GF-D8 (cell line): ENCODE measurements at places on chromosomes 5 and 9.

DNA sequence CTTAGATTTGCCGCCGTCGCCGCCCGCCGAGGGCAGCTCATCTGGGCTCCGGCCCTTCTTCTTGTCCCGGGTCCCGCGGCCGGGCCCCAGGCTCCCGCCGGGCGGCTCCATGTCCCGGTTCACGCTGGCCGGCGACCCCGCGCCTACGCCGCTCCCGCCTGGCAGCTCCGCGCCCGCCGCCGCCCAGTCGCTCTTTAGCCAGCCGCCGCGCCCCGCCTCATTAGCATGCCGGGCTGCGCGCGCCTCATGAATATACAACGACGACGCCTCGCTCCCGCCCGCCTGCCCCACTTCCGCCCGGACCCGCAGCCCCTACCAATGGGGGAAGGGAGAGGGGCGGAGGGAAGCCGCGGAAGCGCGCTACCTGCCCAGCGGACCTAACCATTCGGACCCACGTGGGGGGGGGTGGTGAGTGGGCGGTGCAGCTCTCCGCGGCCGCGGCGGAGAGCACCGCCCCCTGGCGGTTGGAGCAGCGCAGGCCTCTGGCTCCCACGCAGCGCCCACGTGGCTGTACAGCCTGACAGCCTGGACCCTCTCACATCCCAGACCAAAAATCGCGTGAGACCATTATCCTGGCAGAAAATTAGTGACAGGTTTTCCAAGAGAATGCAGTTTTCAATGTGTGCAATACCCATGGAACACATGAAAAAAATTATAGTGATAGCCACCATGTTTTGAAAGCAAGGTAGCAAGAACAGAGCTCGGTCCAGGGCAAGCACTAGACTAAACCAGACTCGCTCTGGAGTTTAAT, at the start of gene DIAPH1:
TSS of gene DIAPH1 (minus strand) at position 197 of the 751 bp plus-strand sequence. CDS start at position 111, 86 bp downstream.
- peak; percentile 84 for DNase-seq

- DNase-seq, result no peak
Measured at GRCh38 chr9:2767800-2768677, 50.7 kb downstream of the KCNV2 start.

- no peak for DNase-seq
Measured at GRCh38 chr9:5892456-5893133, 1.9 kb downstream of the MLANA start.

DNA sequence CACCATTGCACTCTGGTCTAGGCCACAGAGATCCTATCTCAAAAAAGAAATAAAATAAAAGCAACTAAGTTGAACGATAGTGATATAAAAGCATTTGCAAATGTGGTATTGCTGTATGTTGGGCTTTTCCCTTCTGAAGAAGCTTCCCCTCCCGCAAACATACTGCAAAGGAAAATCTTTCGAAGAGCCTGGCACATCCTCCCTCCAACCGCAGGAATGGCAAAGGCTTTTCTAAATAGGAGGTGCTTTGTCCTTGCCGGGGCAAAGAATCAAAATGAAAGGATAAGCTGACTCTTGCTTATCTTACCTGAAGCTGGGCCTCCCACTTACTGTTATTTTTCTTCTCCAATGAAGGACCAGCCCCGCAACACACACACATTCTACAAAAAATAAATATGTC, 45.8 kb downstream of the SERINC5 start:
- DNase-seq, result no peak

GRCh38 chr9:4298255-4299004, 1.4 kb downstream of the GLIS3 start:
- DNase-seq, result no peak

DNA sequence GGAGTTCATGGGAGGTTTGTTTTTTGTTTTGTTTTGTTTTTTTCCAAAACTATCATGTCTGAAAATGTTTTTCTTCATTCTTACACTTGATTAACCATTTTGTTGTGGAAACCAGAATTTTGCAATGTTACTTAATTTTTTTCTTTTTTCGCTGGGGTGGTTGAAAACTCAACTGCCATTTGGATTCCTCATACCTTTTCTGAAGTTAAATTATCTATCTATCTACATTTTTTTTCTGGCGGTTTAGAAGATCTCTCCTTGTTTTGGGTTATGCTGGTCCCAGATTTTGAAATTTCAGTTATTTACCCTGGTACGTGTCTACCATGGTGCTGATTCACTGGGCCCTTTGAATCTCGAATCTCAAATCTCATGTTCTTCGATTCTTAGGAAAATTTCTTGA, 316.2 kb upstream of the SMARCA2 start:
- no peak for DNase-seq

DNA sequence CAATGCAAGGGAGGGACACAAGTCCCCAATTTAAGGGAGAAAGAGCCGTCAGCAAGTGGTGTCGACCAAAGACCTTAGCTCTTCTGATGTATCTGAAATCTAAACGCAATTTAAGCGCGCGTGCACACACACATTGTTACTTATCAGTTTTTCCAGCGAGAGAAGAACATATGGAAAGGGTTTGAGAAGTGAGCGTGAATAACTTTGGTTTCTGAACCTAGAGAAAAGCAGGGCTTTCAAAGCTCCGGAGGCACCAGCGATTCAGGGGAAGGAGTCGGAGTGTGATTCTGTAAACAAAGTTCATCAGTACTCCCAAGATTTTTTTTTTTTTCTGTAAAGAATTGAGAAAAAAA, 191.8 kb downstream of the MEF2C start:
- DNase-seq, result no peak

DNA sequence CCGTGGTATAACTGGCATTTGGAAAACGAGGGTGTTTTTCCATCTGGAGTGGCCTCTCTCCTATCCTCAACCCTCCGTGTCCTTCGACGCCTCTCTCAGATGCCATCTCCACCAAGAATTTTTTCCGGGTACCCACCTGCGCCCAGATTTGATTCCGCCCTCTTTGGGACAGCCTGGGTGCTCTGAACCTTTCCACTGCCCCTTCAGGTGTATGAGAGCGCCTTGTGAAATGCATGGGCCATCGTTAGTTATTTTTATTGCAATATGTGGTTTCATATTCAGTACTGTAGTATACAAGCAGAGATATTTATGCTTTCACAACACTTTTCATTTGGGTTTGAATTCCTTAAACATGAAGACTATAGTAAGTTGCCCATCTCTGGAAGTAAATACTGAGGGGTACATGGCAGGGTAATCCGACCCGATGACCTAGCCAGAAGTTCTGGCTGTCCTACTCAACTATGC, 78.2 kb upstream of the IFNE start:
- DNase-seq, result no peak

DNA sequence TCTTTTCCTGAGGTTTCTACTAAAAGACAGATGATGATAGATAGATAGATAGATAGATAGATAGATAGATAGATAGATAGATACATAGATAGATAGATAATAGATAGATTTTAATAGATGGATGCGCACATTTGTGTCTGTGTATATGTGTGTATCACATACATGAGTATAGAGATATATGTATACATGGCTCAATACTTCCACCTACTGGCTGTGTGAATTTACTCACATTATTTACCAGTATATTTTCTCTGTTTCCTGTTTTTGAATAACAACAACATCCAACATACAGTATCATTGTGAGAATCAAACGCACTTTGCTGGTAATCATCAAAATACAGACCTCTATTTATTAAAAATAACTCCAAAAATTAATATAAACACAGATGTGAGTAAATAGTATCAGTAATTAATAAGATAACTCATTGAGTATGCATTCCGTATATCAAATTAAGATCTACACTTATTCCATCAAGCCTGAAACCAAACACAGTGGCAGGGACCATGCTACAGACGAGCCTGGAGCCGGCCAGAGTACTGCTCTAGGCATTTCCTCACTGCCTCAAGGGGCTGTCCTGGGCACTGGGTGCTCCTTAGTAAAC, 338.0 kb downstream of the SEMA5A start:
- DNase-seq, result no peak

DNA sequence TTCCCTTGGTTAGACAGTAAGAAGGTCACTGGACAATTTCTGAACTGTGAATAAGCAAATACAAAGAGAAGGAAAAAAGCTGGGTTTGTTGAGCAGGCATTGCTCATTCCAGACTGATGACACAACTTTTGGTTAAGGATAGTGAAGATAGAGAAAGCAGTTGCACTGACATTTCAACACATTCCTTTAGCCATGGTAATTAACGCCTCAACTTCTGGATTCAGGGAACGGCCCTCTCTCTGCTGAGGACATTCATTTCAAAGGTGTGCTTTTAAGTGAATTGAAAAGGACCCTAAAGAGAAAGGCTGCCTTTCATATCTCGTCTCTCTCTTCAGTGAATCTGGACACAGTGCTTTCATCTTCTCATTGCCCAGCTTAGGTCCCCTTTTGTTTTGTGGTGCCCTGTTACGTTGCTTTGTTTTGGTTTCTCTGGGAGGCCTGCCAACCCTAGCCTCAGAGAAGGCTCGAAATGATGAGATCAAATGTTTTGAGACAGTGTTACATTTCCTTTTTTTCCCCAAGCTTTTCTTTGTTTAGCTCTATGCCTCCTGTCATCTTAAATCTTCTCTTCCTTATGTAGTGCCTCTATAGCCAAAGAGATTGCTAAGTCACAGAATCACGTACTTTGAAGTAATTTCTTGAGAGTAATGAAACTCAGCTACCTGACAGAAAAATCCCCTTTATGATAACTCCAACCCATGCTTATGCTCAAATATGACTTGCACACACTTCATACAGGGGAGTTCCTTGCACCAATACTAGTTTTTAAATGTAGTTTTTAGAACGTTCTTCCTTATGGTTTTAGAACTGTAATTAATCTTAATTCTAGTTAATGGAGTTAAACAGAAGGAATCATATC, 94.4 kb upstream of the IFNE start:
- no peak for DNase-seq

DNA sequence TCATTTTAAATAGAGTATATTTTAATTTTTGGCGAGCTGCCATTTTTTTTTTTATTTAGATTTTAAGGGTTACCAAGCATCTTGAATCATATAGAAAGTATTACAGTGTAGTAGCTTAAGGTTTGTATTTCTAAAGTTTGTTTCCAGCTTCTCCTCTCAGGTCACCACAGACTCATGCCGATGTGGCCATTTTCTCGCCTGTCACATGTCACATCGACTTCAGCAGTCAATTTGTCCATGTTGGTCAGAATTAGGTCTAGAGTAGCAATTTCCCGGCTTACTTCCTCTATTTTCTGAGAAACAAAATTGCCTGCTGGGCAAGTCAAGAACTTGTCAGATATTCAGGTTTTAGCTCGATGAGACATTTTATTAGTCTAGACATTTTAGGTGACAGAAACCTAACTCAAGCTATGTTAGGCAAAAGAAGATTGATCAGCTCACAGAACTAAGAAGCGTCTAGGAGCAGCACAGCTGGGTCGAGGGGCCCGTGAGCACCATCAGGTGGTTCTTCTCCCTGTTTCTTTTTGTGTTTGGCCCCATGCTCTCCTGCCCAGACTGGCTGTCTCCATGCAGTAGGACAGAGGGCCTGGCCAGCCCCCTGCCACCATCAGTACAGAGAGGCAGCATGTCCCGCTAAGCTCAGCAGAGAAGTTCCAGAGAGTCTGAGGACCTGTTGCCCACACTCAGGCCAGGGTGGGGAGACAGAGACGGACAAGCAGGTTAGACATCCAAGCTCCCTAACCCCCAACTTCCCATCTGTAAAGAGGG, 48.4 kb upstream of the AFAP1L1 start:
- no peak for DNase-seq
